ENCODE measurements at places on chromosomes 5 and 9.

DNA sequence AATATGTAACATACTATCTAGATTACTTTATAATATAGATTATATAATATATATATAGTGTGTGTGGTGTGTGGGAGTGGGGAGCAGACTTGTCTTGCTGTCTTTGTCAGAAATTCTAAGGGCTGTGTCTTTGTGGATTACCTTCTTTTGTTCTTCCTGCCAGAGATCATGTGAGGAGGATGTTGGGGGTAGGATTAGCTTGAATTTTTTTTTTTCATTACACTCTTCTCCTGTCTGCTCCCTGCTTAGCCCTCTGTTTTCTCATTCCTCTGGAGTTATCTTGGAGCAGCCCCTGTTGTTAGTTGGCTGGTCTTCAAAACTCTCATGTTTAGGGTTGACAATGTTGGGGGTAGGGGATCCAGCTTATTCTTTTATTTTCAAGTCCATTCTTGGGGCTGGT is 21.0 kb upstream of the C9orf40 start:
- no peak for DNase-seq

- no peak for DNase-seq
Measured at GRCh38 chr9:97220894-97221477, 86.5 kb upstream of the CCDC180 start.

DNA sequence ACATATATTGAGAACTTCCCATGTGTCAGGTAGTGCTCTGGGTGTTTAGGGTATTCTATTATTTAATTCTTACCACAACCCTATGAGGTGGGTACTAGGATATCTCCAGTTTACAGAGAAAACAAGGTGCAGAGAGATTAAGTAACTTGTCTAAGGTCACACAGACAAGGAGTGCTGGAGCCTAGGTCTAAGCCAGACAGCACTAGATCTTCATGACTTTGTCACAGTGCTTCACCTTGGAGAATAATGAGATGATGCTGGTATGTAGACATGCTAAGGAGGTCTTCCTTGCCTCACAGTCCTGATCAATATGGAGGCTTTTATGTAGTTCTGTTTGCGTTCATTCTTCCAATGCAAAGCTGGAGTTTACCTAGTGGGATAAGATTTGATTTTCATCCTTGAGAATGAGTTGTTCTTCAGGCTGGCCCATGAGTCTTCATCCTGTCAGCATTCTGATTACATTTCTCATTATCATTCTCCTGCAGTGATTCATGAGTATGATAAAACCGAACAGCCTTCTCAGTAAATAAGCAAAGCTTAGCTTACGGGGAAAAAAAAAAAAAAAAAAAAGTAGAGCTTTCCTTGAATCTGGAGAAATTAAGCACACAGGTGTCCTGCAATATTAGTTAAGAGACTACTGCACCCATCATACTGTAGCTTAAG is 176.3 kb downstream of the C9orf152 start:
- DNase-seq: no peak

DNA sequence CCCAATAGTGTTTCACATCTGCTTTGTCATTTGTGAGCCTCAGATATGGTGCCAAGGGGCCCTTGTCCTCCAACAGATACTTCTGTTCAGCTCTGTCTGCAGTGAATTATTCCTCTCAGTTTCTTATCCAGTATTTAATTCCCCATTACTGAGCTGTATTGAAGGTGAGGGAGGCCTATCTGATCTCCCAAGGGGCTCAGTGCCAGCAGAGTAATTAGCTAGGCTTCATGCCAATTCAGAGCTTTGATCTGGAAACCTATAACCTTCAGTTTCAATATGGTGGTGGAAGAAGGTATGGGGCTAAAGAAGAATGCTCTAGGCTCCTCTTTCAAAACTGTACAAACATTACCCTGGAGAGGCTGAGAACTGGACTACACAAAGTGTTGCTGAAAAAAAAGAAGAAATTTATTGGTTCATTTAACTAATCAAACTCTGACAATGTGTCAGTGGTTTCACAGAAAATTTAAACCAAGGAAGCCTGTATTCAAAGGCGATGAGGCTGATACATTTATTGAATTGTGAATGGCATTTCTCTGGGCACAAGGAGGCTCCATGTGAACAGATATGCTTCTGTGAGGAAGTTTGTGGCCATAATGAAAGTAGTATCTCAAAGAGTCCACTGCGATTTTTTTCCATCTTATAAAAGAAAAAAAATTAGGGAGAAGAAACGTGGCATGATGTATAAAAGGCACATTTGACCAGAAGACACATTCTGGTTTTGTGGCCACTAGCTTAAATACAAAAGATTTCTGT is 397.8 kb downstream of the TLE4 start:
- DNase-seq: no peak

- peak; percentile 34 for DNase-seq
Measured at GRCh38 chr9:135602789-135603481, 36.4 kb downstream of the GLT6D1 start.

- no peak for DNase-seq
Measured at GRCh38 chr9:82091100-82091499, 102.5 kb downstream of the SPATA31D1 start.

All from activated CD4-positive, alpha-beta T cell treated with anti-CD3 and anti-CD28 coated beads for 24 hours (primary cell).